Activated naive CD4-positive, alpha-beta T cell treated with anti-CD3 and anti-CD28 coated beads, Interleukin-2, amount 50 U/mL, for 72 hours (primary cell): ENCODE measurements at places on chromosomes 7 and 10.

DNA sequence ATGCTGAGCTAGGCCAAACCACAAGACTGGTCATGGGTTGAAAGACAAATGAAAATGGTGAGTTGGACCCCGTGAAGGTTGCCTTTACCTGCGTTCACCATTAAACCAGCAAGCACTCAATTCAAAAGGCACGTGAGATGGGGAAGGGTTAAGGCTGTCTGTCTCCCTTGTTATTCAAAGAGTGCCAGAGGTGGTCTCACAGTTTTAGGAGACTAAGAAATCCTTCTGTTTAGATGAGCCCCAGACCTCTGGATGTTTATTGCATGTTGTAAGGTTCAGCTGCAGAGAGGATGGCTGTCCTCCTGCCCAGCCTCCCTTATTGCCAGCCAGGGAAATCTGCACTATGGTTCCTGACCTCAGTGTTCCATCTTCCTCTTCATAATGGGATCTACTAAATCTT, 498.0 kb upstream of the CELF2 start:
- no peak for DNase-seq

- DNase-seq: no peak
Measured at GRCh38 chr7:41205600-41205999, 497.3 kb downstream of the INHBA start.

DNA sequence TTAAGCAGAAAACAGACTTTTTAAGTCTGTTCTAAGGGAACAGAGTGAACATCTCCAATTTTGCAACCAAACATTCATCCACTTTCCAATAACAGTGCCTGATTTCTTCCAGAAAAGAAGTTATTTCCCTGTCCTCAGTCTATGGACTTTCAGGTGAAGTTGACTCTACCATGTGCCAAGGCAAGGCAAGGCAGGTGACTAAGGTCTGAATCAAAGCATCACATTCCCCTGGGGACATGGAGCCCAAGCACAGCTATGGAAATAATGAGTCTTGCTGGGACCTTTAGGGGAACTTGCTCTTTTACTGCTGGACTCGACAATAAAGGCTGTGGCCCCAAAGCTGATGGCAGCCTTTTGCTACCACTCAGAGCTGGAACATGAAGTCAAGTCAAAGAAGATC, 182.2 kb downstream of the FGFR2 start:
- no peak for DNase-seq

DNA sequence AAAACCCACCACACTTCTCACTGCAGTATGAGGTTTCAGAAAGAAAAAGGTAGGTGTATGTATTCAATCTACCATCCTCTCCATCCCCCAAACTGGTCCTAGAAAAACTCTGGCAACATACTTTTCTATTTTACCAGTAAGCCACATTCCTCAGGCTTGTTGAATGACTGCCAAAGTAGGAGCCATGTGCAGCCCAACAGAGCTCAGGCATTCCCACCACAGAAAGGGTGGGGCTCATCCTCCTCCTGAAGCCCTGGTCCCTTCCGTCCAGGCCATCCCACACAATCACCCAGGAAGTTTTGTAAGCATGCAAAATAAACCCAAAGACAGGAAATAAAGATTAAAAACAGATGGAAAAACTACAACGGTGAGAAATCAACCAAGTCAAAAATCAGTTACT, 57.2 kb downstream of the MAD1L1 start:
- DNase-seq: no peak

DNA sequence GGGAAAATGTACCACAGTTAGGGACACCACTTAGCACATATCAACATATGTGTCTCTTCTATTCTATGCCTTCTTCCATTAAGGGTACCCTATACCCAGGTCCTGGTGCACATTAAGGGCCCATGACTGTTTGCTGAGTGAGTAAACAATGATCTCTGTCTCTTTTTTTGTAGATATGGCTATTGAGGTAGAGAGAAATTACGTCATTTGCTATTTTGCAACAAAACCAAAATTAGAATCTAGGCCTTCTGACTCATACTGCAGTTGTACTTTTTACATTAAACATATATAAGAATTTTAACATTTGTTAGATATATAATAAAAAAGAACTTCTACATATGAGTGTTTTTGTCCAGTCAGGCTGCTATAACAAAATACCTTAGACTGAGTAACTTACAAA, 683.2 kb upstream of the LRRN3 start:
- no peak for DNase-seq

GRCh38 chr7:74187915-74188675, 13.9 kb downstream of the EIF4H start:
- no peak for DNase-seq
